Spinal cord (tissue), 10 donors: ENCODE measurements at places on chromosomes 5 and 9. TPM values are rescaled to one million over a fixed set of nuclear protein-coding genes. Genes with fewer than 3 reads are reported as not detected.

DNA sequence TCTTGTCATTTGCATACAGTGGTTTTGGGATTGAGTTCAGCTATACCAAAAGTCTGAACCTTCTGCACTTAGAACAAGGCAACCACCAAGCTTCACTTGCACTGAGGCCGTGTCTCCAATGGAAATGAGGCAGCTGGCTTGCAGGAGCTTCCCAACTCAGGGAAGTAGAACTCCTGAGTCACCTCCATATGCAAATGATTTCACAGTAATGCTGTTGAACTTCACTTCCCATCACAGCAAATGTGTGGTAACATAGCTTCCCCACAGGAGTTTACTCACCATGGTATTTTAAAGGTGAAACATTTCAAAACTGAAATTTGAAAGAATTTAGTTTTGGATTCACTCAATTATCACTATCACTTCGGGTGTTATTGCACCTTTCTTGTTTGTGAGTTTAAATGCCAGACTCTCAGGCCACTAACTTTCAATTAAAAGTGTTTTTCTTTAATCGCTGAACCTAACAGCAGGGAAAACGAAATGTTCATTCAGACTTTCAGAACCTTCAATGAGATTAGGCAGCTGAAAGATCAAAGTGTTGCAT is 9.0 kb downstream of the CD274 start:
- no peak for DNase-seq

DNA sequence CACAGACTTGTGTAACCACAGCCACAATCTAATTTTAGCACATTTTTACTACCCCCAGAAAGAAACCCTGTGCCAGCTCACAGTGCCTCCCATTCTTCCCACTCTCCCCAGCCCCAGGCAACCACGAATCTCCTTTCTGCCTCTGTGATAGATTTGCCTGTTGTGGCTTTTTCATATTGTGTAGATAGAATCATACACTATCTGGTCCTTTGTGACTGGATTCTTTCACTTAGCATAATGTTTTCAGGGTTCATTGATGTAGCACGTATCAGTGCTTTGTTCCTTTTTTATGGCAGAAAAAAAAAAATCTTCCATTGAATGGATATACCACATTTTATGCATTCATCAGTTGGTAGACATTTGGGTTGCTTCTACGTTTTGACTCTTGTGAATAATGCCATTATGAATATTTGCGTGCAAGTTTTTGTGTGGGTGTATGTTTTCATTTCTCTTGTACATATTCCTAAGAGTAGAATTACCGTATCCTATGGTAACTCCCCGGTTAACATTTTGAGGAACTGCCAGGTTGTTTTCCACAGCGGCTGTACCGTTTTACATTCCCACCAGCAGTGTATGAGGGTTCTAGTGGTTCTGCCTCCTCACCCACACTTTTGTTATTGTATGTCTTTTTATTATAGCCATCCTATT is 64.5 kb downstream of the RCL1 start:
- DNase-seq, result no peak

- DNase-seq, result no peak
Observed at GRCh38 chr9:33320568-33321261, 30.4 kb downstream of the NFX1 start.

Gene BNC2
- total RNA-seq, result 26.2 TPM

GRCh38 chr9:70490478-70490877 is 76.0 kb upstream of the KLF9 start:
- DNase-seq, result no peak

DNA sequence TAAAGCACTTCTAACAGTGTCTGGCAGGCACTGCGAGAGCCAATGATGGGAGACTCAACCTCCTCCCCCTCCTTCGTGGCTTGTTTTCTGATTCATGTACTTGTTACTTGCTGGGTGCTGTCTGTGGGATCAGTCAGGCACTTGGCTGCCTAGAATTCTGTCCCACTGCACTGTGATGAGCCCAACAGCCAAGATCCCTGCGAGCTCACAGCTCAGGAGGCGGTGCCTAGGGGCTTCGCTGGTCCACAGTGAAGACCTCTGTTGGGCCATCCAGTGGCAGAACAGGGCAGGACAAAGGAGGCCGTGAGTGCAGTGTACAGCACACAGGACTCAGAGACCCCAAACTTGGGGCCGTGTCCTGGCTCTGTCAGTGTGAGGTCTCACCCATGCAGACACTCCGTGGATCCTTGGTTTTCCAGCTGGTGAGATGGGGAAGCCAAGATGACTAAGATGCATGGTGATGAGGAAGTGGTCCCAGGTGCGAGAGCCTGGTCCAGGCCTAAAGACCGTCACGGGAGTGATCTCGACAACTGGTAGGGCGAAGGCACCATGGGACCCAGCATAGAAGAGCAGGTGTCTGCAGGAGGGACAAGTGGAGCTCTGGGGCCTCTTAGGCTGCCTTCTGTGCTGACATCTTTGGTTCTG is 19.5 kb downstream of the MYMK start:
- no peak for DNase-seq

- DNase-seq, result peak; percentile 68
Observed at GRCh38 chr9:16704116-16705110, 166.1 kb downstream of the BNC2 start.

GRCh38 chr5:107415762-107416161 is 255.0 kb downstream of the EFNA5 start:
- no peak for DNase-seq

GRCh38 chr9:107172160-107172978 is 110.7 kb upstream of the RAD23B start:
- peak; percentile 86 for DNase-seq

Gene IGFBPL1
- total RNA-seq, result 6.7 TPM
